CD4-positive, alpha-beta T cell (primary cell): ENCODE measurements at places on chromosomes 5 and 9.

DNA sequence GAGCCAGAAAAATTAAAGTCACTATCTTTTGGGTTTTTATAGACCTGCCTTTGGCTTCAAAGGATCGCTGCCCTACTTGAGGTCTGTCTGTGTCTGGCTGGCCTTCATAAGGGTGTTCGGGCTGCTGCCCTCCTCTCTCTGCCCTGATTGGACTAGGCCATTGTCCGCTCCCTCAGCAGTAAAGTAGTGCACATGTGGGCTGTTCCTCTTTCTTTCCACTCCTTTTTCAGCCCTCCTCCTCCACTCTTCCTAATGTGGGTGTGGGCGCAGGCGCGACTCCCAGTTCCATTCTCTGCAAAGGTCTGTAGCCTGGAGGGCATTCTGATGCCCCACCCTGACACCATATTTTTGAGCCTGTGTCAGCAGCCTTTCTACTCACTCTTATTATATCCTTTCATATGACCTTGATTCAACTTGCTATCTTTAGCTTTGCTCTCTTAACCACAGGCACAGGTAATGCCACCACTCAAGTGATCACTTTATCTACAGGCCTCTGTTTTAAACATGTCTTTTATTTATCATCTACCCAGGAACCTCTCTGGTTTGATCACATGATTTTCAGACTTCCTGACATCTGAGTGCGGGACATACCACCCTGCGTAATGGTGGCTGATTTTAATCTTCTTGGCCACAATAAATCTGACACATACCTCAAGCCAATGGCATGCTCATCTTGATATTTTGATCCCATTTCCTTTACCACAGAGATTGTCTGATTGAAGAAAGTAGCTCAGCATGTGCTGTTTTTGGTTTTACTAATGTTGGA, 144.5 kb downstream of the AOPEP start:
- peak; percentile 68 for DNase-seq
- no peaks in the 10 kb centered on the region for H3K36me3 ChIP-seq
- H3K4me1 ChIP-seq = peaks cover 25% of the 10 kb centered on the region
- H3K27me3 ChIP-seq = no peaks in the 10 kb centered on the region
- no peak overlapping the region for H3K4me3 ChIP-seq

DNA sequence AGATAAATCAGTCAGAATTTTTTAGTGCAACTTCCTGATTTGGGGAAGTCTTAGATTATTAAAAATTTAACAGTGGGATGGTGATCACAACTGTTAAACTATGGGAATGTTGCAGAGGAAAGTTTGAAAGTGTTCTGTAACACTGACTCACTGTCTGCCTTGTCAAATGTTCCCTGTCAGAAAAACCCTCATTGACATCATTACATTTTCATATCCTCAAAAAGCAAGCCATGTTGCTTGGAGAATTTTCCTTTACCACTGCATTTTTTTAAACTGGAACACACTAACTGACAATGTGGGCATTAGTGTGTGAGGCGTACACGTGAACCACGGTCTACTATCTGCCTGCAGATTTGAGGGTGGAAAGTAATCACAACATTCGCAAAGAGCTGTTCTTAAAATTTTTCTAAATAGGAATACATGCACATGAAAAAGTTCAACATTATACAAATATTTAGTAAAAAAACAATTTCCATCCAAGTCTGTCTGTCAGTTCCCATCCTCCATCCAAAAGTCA, 28.6 kb upstream of the IL7R start:
- H3K27me3 ChIP-seq = no peaks in the 10 kb centered on the region
- no peak for DNase-seq
- H3K4me3 ChIP-seq = no peak overlapping the region
- peaks cover 69% of the 10 kb centered on the region for H3K4me1 ChIP-seq
- no peaks in the 10 kb centered on the region for H3K36me3 ChIP-seq

- H3K4me3 ChIP-seq = no peak overlapping the region
- H3K27me3 ChIP-seq = no peaks in the 10 kb centered on the region
- H3K4me1 ChIP-seq = no peaks in the 10 kb centered on the region
- no peak for DNase-seq
Observed at GRCh38 chr9:27151693-27152404, 42.8 kb downstream of the TEK start.

GRCh38 chr5:17238521-17239041, 21.1 kb downstream of the BASP1 start:
- DNase-seq = no peak
- no peaks in the 10 kb centered on the region for H3K4me1 ChIP-seq
- H3K4me3 ChIP-seq = no peak overlapping the region
- no peak overlapping the region for H3K27ac ChIP-seq
- H3K27me3 ChIP-seq = no peaks in the 10 kb centered on the region
- H3K36me3 ChIP-seq = no peaks in the 10 kb centered on the region

DNA sequence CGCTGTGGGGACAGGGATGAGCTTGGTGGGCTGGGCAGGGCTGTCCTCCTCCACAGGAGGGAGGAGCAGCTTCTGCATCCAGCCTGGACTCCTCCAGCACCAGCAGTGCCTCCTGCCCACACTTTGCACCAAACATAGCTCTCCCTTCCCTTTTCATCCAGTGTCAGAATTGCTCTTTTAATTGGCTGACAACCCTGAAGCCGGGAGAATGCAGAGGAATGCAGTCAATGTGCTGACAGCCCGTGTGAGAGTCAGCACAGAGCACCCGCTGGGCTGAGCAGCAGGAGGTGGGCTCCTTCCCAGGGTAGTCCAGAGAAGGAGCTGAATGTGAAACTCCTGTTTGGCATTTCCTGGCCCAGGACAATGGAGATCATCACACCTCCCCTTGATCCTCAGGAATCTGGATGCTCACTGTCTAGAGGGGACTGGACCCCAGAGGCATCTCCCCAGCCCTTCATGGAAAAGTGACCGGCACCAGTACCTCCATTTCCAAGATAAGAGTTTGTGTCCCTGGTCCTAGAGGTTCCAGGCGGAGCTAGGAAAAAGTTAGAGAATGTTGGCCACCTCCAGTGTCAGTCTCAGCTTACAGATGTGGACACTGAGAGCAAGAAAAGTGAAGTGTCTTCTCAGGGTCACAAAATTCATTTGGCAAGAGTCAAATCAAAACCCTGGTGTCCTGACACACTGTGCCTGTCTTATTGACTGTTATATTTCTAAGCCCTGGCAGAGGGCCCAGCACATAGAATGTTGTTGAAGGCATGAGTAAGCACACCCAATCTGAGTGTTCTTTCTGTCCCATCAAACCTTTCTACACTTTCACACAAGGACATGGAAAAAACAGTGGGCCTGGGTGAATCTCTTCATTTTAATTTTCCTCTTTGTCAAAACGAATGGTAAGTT, 202.1 kb downstream of the SNX18 start:
- peaks cover 3% of the 10 kb centered on the region for H3K4me1 ChIP-seq
- no peak for DNase-seq
- H3K27ac ChIP-seq = no peak overlapping the region

GRCh38 chr9:9556865-9557803, 1055.7 kb downstream of the PTPRD start:
- H3K27ac ChIP-seq = no peak overlapping the region
- H3K4me3 ChIP-seq = no peak overlapping the region
- no peaks in the 10 kb centered on the region for H3K27me3 ChIP-seq
- no peak for DNase-seq
- H3K4me1 ChIP-seq = no peaks in the 10 kb centered on the region

- no peaks in the 10 kb centered on the region for H3K4me1 ChIP-seq
- no peaks in the 10 kb centered on the region for H3K36me3 ChIP-seq
- no peak for DNase-seq
- H3K4me3 ChIP-seq = no peak overlapping the region
- H3K27me3 ChIP-seq = no peaks in the 10 kb centered on the region
Observed at GRCh38 chr5:16903480-16904300, 32.4 kb downstream of the MYO10 start.

- DNase-seq = no peak
- no peaks in the 10 kb centered on the region for H3K4me1 ChIP-seq
- no peaks in the 10 kb centered on the region for H3K27me3 ChIP-seq
- H3K4me3 ChIP-seq = no peak overlapping the region
- H3K36me3 ChIP-seq = no peaks in the 10 kb centered on the region
Observed at GRCh38 chr9:97772145-97772544, 75.0 kb upstream of the XPA start.

- no peaks in the 10 kb centered on the region for H3K4me1 ChIP-seq
- H3K4me3 ChIP-seq = no peak overlapping the region
- no peaks in the 10 kb centered on the region for H3K27me3 ChIP-seq
- no peaks in the 10 kb centered on the region for H3K36me3 ChIP-seq
Observed at GRCh38 chr5:132850066-132850465, 16.2 kb downstream of the GDF9 start.

DNA sequence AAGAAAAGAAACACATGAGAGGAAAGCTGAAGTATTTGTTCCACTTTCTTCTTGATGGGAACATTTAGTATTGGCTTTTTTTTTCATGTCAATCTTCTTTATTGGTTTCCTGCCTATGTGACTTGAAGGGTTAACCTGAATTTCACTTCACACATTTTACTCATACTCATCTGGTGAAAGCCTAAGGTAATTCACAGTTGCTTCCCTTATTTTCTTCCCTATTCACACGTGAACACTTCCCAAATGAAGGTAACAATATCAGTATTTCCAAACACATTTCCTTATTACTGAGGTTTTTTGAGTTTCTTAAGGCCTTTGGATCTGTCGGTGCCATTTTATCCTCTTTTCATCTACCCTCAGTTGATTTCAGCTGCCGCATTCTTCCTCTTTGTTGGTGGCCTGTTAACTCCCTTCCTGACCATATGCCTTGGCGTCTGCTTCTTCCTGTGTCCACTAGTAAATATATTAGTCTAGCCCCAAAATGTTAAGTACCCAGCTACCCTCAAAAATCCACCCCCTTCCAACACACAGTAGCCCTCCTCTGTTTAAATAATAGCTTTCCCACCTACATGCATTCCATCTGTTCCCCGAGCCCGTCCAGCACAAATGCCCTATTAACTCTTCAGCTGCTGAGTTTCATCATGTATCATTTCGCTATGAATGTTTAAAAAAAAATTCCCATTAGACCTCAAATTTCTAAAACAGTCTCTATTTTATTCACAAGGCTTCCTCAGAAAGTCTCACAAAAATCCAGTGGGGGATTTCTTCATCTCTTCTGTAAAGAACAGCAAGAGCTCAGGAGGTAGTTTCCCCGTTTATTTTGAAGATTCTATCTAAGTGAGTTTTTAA, 97.3 kb downstream of the USP20 start:
- peaks cover 40% of the 10 kb centered on the region for H3K36me3 ChIP-seq
- peak; percentile 55 for DNase-seq
- H3K27me3 ChIP-seq = no peaks in the 10 kb centered on the region
- H3K27ac ChIP-seq = peak overlapping the region; percentile 31
